ENCODE measurements at places on chromosomes 4 and X.

DNA sequence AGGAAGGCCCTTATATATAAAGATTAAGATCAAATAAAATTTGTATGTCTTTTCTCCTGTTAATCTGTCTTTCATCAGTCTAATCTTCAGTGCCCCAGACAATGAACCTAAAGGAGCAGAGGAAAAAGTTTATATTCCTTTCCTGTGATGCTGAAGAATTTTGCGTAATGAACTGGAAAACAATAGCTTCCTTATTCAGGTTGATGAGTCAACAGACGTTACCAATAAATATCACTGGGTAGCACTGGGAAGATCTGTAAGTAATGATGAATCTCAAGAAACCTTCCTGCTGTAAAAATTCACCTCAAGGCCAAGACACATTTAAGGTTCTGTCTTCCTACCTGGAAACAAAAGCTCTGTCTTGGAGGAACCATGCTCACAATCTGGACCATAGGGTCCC lies 25.5 kb downstream of the CDKN2AIP start:
- DNase-seq = no peak

DNA sequence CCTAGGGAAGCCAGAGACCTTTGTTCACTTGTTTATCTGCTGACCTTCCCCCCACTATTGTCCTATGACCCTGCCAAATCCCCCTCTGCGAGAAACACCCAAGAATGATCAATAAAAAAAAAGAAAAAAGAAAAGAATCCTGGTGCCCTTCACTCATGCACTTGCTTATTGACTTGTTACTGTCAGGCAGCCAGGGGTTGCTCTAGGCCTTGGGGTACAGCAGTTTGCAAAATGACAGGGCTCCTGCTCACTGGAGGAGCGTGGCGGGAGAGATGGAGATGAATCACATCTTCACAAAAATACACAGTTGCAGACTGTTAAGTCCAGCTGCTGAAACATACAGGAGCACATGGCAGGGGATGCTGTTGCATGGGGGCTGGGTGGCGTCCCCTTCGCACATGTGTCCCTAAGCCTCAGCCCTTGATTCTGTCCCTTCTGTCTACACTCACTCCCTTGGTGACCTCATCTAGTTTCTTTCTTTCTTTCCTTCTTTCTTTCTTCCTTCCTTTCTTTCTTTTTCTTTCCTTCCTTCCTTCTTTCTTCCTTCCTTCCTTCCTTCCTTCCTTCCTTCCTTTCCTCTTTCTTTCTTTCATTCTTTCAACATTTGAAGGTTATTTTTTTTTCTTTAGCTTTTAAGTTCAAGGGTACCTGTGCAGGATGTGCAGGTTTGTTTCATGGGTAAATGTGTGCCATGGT lies 16.9 kb upstream of the TMEM271 start:
- no peak for DNase-seq

GRCh38 chr4:174865418-174865985 lies 36.5 kb upstream of the GLRA3 start:
- DNase-seq = no peak

GRCh38 chr4:19135895-19136633 lies 1114.5 kb upstream of the LCORL start:
- no peak for DNase-seq

GRCh38 chr4:159400558-159401225 lies 297.8 kb downstream of the RAPGEF2 start:
- no peak for DNase-seq

GRCh38 chrX:6778544-6779503 lies 243.9 kb upstream of the VCX3A start:
- DNase-seq = peak; percentile 2

GRCh38 chr4:173370130-173370476 lies 651 bp upstream of the SAP30 start:
- DNase-seq = peak; percentile 52

- DNase-seq = no peak
Observed at GRCh38 chrX:11180571-11180970, 69.4 kb downstream of the HCCS start.

GRCh38 chr4:84697159-84697558 lies 114.2 kb downstream of the CDS1 start:
- DNase-seq = no peak

Measured in nephron progenitor cell (in vitro differentiated cells).